CD4-positive, CD25-positive, alpha-beta regulatory T cell (primary cell): ENCODE measurements at places on chromosomes 4 and X. TPM values are rescaled to one million over a fixed set of nuclear protein-coding genes. Genes with fewer than 3 reads are reported as not detected.
A peak's percentile ranks its signal among the peaks of the same experiment; 100 is the strongest.

DNA sequence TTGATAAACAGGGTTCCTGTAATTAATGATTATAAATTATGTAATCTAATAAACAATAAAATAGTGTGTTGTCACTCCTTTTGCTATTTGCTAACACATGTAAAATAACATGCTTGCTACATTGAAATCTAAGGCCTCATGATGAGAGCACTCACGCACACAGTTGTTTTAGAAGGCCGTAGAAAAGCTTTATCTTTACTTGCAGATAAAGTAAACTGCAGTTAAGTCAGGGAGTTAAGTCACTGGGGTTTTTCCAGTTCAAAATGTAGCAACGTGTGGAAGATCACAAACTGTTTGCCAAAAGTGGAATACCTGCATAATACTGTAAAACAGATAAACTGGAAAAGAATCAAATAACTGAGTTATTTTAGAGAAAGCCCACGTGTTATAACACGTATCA lies 187.3 kb upstream of the PACRGL start:
- no peak overlapping the region for H3K4me3 ChIP-seq
- no peaks in the 10 kb centered on the region for H3K36me3 ChIP-seq
- H3K4me1 ChIP-seq = no peaks in the 10 kb centered on the region
- no peak for DNase-seq

GRCh38 chr4:3655485-3655884 lies 110.7 kb upstream of the ADRA2C start:
- no peak overlapping the region for H3K27ac ChIP-seq
- no peaks in the 10 kb centered on the region for H3K27me3 ChIP-seq

GRCh38 chr4:142475663-142476062 lies 370.4 kb downstream of the INPP4B start:
- H3K27ac ChIP-seq = no peak overlapping the region
- H3K4me3 ChIP-seq = no peak overlapping the region
- H3K4me1 ChIP-seq = peaks cover 14% of the 10 kb centered on the region

DNA sequence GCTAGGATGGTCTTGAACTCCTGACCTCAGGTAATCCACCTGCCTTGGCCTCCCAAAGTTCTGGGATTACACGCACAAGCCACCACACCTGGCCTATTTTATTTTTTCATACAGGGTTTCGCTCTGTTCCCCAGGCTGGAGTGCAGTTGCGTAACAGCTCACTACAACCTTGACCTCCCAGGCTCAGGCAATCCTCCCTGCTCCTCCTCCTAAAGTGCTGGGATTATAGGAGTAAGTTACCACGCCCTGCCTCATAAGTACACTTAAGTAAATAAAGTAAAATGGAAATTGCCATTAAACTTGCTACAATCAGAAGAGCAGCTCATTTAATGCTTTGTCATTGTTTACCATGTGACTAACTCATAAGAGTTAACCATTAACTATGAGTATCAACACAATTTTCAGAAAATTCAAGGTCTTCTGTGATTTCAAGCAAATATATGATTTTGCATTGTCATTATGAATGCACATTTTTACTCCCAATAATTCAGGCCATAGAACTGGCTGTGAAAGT lies 12.3 kb downstream of the UGDH start:
- H3K27ac ChIP-seq = no peak overlapping the region
- no peaks in the 10 kb centered on the region for H3K27me3 ChIP-seq
- no peaks in the 10 kb centered on the region for H3K4me1 ChIP-seq
- H3K4me3 ChIP-seq = no peak overlapping the region

DNA sequence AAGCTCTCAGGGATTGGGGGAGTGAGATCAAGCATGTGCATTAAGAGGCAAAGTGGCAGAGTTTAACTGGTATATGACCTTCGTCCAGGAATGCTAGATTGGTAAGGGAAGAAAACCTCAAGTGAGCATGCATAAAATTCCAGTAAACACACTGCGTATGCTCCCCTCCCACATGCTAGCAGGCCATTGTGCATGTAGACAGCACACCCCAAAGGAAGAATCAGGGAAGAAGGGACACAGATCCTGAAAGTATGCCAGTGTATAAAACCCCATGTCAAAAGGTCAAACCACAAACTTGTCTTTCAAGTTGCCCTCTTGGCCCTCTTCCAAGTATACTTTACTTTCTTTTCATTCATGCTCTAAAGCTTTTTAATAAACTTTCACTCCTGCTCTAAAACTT lies 405.2 kb upstream of the CNKSR2 start:
- no peaks in the 10 kb centered on the region for H3K4me1 ChIP-seq
- no peaks in the 10 kb centered on the region for H3K36me3 ChIP-seq
- H3K27me3 ChIP-seq = no peaks in the 10 kb centered on the region
- H3K27ac ChIP-seq = no peak overlapping the region
- DNase-seq = no peak
- no peak overlapping the region for H3K4me3 ChIP-seq

GRCh38 chrX:149540131-149540620 lies 636 bp upstream of the EOLA1 start:
- peak overlapping the region; percentile 65 for H3K4me3 ChIP-seq
- no peaks in the 10 kb centered on the region for H3K27me3 ChIP-seq
- H3K36me3 ChIP-seq = no peaks in the 10 kb centered on the region

DNA sequence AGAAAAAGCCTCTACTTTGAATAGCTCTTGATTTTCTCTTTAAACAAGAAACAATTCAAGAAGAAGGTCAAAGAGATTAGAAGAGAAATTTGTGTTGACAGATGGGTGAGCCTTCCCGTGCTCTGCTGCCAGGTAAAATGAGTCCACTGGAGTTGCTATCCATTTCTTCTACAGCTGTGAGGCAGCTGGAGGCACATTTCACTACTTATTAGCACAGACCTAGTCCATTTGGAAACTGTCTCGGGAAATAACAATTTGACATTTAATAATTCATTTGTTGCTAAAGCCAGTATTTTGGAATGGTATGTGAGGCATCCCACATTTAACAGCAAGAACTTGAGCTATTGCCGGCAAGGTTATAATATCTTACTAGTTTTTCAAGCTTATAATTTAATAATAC lies 396.8 kb upstream of the GRIA3 start:
- H3K36me3 ChIP-seq = no peaks in the 10 kb centered on the region
- no peak for DNase-seq
- no peak overlapping the region for H3K27ac ChIP-seq
- H3K27me3 ChIP-seq = no peaks in the 10 kb centered on the region
- no peaks in the 10 kb centered on the region for H3K4me1 ChIP-seq
- no peak overlapping the region for H3K4me3 ChIP-seq

- no peaks in the 10 kb centered on the region for H3K36me3 ChIP-seq
- no peak for DNase-seq
- H3K27me3 ChIP-seq = no peaks in the 10 kb centered on the region
- no peaks in the 10 kb centered on the region for H3K4me1 ChIP-seq
- no peak overlapping the region for H3K4me3 ChIP-seq
Measured at GRCh38 chr4:23166407-23166806, 473.7 kb downstream of the GBA3 start.

GRCh38 chrX:20487227-20487626 lies 220.5 kb upstream of the RPS6KA3 start:
- DNase-seq = no peak
- no peak overlapping the region for H3K27ac ChIP-seq
- H3K27me3 ChIP-seq = peaks cover 2% of the 10 kb centered on the region
- H3K4me3 ChIP-seq = no peak overlapping the region
- no peaks in the 10 kb centered on the region for H3K36me3 ChIP-seq

- H3K27ac ChIP-seq = no peak overlapping the region
- H3K27me3 ChIP-seq = no peaks in the 10 kb centered on the region
- H3K4me1 ChIP-seq = no peaks in the 10 kb centered on the region
- H3K36me3 ChIP-seq = no peaks in the 10 kb centered on the region
Measured at GRCh38 chr4:60345392-60345791, 854.7 kb upstream of the ADGRL3 start.

DNA sequence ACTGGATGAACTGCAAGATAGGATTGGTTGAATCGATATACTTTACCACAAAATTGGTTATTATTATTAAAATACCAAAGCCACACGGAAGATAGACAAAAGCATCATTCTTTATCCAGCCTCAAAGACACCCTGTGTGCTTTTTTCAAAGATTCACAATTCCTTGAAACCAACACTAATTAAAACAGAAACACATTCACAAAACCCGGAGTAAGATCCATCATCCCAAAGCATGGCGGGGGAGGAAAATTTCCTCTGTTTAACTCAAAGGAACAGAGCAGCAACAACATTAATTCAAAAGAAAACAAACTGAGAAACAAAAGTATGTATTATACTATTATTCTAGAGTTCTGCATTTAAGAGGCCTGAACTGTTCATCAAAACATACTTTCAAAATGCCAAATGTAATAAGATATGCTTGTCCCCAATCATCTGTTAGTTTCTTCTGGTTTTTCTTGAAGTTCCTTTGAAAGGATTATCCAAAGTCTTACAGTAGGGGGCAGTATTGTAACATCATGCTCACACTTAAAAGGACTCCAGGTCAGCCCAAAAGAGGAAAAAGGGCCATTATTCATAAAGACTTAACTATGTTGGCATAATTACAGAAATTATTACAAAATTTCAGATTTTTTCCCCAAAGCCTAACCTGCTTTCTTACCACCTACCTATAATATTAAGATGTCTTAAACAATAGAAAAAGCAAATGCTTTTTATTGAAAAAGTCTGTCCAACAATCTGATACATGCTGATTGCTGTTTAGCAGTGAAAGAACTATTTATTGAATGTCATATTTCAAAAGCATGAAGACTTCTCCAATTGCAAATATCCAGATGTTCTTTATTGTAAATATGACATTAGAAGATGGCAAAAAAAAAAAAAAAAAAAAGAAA lies 168.7 kb downstream of the SCFD2 start:
- no peaks in the 10 kb centered on the region for H3K4me1 ChIP-seq
- H3K4me3 ChIP-seq = no peak overlapping the region
- no peaks in the 10 kb centered on the region for H3K36me3 ChIP-seq
- H3K27ac ChIP-seq = no peak overlapping the region
- no peaks in the 10 kb centered on the region for H3K27me3 ChIP-seq

DNA sequence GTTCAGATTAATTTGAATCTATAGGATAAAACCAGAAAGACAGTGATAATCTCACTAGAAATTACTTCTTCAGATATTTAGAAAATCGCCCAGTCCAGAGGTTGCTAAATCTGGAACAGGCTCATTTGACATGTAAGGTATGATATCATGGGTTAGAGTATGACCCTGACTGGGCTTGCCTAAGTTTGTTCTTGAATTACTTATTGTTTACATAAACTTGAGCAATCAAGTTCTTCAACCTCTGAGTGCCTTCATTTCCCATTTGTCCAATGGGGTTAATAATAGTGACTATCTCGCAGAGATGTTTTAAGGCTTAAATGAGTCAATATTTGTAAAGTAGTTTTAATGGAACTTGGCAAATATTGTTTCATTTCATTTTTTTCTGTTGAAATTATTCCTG lies 1947.6 kb upstream of the IGFBP7 start:
- no peaks in the 10 kb centered on the region for H3K4me1 ChIP-seq
- no peaks in the 10 kb centered on the region for H3K36me3 ChIP-seq
- no peak overlapping the region for H3K4me3 ChIP-seq
- no peak for DNase-seq
- no peak overlapping the region for H3K27ac ChIP-seq
- no peaks in the 10 kb centered on the region for H3K27me3 ChIP-seq

- H3K27ac ChIP-seq = no peak overlapping the region
- DNase-seq = no peak
- no peaks in the 10 kb centered on the region for H3K4me1 ChIP-seq
- H3K36me3 ChIP-seq = no peaks in the 10 kb centered on the region
- H3K27me3 ChIP-seq = peaks cover 2% of the 10 kb centered on the region
Measured at GRCh38 chr4:10045481-10045880, 24.2 kb upstream of the SLC2A9 start.

GRCh38 chr4:139824882-139825522 lies 159.4 kb downstream of the MGST2 start:
- H3K27ac ChIP-seq = no peak overlapping the region
- H3K36me3 ChIP-seq = no peaks in the 10 kb centered on the region
- H3K4me1 ChIP-seq = no peaks in the 10 kb centered on the region
- no peak for DNase-seq
- H3K4me3 ChIP-seq = no peak overlapping the region
- no peaks in the 10 kb centered on the region for H3K27me3 ChIP-seq

DNA sequence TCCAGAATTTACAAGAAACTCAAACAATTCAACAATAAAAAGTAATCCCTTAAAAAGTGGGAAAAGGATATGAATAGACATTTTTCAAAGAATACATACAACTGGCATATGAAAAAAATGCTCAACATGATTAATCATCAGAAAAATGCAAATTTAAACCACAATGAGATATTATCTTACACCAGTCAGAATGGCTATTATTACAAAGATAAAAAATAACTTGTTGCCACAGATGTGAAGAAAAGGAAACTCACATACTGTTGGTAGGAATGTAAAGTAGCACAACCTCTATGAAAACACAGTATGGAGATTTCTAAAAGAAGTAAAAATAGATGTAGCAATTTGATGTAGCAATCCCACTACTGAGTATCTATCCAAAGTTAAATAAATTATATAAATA lies 65.1 kb upstream of the DIAPH2 start:
- H3K27ac ChIP-seq = no peak overlapping the region
- DNase-seq = no peak
- H3K4me1 ChIP-seq = no peaks in the 10 kb centered on the region
- H3K36me3 ChIP-seq = no peaks in the 10 kb centered on the region
- no peak overlapping the region for H3K4me3 ChIP-seq
- H3K27me3 ChIP-seq = no peaks in the 10 kb centered on the region

DCAF8L1 gene
- total RNA-seq = not detected

PDCL2 gene
- not detected for total RNA-seq

CPE gene
- total RNA-seq = 1.8 TPM

EVC2 gene
- 3.2 TPM for total RNA-seq

HSFX4 gene
- not detected for total RNA-seq

TEC gene
- total RNA-seq = 3.0 TPM

MAGEA12 gene
- total RNA-seq = not detected

DGAT2L6 gene
- not detected for total RNA-seq

C1QTNF7 gene
- not detected for total RNA-seq

AREG gene
- total RNA-seq = 9.3 TPM

NLRP2B gene
- total RNA-seq = not detected

TXK gene
- 58.0 TPM for total RNA-seq

RHOXF2B gene
- total RNA-seq = not detected

NIPAL1 gene
- total RNA-seq = 0.52 TPM

MAGEA9B gene
- not detected for total RNA-seq

STBD1 gene
- total RNA-seq = 0.47 TPM
